ENCODE measurements at places on chromosomes 12 and 14.

DNA sequence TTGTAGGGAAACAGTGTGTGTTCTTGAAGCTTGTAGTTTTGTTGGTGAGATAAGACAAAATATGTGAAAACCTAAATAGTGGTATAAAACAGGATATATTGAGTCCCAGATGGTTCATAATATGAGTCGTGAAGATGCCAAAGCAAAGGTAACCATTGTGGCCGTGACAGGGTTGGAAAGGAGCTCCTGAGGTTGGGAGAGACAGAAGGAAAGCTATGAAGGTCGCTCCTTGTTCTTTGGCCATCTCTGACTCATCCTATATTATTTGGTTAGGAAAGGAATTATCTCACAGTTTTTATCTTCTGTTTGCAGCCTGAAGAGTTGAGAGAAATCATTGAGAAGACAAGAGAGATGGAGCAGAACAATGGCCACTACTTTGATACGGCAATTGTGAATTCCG, 27.1 kb downstream of the ATP6V1D start:
- no peak for DNase-seq

GRCh38 chr14:103144085-103144484, 20.8 kb downstream of the TNFAIP2 start:
- DNase-seq, result no peak

GRCh38 chr12:2271961-2272360, 219.2 kb downstream of the CACNA1C start:
- no peak for DNase-seq

- no peak for DNase-seq
These were observed 25.8 kb downstream of the RIN3 start for GRCh38 chr14:92539419-92539818.

DNA sequence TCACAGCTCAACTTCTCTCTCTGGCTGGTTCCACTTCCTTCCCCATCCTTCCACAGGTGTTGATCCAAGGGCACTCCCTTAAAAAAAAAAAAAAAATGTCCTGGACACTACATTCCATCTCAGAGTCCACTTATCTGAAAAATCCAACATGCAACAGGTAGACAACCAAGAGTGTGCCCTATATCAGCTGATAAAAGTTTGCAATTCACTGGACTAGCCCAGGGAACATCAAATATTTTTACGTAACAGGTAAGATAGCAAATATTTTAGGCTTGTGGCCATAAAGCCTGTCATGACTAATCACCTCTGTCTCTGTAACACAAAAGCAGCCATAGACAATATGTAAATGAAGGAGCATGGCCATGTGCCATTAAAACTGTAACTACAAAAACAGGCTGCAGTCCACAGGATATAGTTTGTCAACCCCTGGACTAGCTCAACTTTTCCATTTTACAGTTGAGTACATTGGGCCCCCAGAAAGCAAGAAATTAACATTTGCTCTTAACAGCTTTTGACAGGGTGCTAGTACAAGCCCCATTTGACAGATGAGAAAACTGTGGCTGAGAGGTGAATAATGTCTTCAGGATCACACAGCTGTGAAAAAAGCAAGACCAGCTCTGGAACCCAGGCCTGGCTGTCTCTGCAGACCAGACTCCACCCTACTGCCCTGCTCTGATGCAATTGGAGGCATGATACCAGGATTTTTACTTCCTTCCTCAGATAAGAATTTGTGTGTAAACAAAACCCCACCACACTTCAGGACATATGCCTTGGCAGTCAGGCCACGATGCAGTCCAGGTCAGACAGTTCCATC, 68.9 kb downstream of the CMKLR1 start:
- no peak for DNase-seq

GRCh38 chr12:47302111-47302671, 222.4 kb upstream of the AMIGO2 start:
- no peak for DNase-seq

GRCh38 chr12:80717856-80718255, 1.1 kb downstream of the MYF5 start:
- DNase-seq, result no peak

GRCh38 chr12:58932806-58933681, 12.7 kb upstream of the LRIG3 start:
- no peak for DNase-seq

DNA sequence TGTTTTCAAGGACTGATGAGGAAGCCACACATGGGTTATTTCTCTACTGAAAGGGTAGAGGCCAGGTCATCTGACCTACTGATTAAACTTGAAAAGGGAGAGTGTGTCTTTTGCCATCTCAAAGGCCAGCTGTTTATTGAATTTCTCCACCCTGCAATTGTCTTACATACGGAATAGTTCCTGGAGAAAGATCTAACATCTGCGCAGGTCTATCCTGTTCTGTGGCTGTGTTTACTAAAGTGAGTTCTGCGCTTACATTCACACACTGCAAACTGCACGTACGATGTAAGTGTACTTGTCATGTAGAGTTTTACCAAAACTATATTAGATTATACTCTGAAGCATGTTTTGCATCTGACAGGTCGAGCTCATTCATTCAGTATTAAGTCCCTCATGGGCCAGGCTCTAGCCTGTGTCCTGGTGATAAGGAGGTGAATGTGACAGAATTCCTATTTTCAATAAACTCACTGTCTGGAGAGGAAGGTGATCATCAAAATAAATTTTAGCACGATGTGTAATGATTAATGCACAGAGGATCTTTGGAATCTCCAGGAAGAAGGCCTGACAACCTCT, 96.6 kb downstream of the PRKCH start:
- DNase-seq, result no peak

DNA sequence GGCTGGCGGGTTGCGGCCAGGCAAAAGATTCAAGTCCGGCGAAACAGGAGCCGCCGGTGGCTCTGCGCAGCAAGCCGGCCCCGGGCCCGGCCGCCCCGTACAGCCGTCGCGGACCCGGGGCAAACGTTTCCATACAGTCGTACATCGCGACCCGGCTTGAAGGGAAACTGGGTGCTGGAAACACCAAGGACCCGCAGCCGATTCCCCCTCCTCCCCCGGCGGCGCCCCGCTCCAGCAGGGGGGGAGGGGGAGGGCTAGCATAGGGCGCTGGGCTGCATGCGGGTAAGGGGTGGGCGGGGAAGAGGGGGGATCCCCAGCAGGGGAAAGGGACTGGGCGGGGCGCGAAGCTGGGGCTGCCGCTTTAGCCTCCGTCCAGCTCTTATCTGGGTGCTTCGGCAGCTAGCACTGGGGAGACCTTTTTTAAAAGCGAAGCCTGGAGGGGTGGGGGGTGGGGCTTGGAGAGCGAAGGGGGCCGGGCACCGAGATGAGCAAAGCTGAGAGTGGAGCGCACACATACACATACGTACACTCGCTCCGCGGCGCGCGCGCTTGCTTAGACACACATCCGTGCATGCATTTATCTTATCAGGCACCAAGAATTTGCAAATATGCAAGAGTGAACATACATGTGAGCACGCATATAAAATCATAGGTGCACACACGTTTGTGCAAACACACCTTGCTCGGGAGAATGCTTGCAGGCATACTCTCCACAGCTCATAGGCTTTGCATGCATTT, 11.9 kb downstream of the RARG start:
- peak; percentile 83 for DNase-seq

DNA sequence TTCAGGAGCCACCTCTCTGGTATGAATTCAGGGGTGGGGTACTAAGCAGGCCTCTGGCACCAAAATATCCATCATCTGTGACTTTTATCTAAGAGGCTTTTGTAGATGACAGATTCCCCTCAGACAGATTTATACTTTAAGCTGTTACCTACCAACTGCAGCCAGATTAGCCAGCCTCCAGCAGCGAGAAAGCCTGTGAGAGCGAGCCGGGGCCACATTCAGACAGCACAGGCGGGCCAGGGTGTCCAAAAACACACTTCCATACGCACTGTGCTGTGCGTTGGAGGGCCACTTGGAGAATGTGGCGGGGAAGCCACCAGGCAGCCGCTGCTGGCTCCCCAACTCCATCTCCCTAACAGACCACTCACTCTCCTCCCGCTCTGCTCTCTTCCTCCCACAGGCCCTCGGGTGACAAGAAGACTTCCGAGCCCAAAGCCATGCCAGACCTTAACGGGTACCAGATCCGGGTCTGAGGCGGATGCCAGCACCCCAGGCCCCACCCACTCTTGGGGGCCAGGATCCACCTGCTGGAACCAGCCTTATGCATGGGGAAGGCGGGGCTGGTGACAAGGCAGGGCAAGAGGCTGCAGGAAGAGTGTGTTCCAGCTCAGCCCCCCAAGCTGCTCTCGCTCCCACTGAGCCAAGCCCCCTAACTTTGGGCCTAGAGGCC, 17.4 kb downstream of the VASH1 start:
- DNase-seq, result no peak

- DNase-seq, result no peak
These were observed 16.5 kb downstream of the BDKRB2 start for GRCh38 chr14:96221109-96221650.

DNA sequence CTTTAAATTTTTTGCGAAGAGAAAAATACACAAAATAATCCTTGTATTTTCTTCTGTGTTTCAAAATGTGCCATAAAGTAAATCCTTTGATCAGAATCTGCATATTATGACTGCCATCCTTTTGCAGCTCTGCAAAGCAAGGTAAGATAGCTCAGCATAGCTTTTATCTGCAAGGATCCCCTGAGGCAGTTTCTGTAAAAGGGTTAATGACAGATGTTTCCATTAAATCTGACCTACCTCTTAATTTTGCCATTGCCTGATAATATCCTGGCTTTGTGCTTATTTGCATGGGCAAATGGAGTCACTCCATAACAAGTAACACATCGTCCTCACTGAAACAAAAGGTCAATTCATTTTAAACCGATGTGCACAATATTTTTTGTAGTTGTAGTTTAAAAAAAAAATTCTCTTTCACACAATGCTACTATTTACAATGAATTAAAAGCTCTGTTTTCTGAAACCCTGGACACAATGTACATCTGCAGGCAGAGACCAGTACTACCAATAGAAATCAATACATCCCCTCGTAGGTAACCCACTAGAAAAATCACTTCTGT, 108.5 kb upstream of the SOX5 start:
- no peak for DNase-seq

DNA sequence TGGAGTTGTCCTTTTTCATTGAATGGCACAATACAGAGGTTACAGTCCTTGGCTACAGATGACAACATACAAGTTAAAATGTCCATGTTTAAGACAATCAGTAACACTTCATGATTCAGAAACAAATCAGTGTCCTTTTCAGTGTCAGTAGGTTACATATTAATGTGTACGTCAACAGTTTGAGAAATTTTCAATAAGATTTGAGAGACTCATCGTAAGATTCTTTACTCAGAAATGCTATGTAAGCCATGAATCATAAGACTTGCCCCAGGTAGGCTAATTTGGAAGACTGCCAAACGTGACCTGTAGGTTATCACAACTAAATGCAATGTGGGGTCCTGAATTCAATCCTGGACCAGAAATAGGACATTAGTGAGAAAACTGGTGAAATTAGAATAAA, 3.5 kb downstream of the RDH12 start:
- DNase-seq, result no peak

DNA sequence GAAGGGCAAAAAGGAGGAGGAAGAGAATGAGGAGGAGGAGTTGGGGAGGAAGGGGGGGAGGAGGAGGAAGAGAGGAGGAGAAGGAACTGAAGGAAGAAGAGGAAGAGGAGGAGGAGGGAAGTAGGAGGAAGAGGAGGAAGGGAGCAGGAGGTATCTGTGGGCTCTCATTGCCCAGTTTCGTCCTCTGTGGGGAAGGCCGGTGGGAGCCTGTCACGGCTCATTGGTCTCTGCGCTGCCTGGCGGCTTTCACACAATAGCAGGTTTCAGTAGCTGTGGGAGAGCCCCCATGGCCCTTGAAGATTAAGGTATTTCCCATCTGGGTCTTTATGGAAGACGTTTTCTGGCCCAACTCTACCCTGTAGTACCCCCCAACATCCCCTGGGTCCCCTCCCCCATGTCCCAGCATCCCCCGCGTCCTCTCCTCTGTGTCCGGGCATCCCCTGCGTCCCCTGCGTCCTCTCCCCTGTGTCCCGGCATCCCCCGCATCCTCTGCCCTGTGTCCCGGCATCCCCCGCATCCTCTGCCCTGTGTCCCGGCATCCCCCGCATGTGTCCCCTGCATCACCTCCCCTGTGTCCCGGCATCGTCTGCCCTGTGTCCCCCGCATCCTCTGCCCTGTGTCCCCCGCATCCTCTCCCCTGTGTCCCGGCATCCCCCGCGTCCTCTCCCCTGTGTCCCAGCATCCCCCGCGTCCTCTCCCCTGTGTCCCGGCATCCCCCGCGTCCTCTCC, 278.2 kb upstream of the SFSWAP start:
- no peak for DNase-seq

DNA sequence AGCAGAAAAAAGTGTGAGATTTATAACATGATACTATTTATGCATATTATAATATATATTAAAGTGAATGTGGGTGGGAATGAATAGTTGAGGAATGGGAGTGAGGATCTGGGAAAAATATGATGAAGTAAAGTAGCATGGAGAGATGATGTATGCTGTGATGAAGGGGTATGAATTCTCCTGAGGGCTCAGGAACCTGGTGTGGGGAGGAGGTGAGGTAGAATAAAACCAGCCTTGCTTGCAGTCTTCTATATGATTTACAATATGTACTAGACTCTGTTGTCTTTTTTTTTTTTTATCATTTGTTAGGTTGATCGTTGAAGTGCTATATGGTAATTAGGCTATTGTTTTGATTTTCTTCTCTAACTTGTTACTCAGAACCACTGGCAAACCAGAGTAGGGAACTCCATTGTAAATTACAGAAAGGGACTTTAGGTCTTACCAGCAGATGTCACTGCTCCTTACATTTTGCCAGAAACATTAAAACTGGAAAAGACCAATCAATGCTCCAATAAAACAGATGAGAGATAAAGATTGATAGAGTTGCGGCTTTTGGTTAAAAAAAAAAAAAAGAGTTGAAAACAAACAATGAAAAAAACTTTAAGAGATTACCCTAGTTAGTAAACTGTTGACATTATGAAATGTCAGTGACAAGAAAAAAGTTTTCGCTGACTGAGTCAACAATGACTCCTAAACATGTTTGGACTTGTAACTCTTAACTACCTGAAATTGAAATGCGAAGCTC, 39.9 kb downstream of the ATL1 start:
- DNase-seq, result no peak

GRCh38 chr12:112130441-112130998, 5.2 kb downstream of the TRAFD1 start:
- no peak for DNase-seq

GRCh38 chr12:89187507-89187906, 164.8 kb downstream of the DUSP6 start:
- DNase-seq, result no peak

- DNase-seq, result no peak
These were observed 28.7 kb downstream of the MAPKAPK5 start for GRCh38 chr12:111870706-111871105.

All from spinal cord (tissue), 10 donors.